ENCODE measurements at places on chromosomes 11 and 22.
A peak's percentile ranks its signal among the peaks of the same experiment; 100 is the strongest.

- DNase-seq: no peak
Measured at GRCh38 chr11:44776551-44777208, 49.9 kb downstream of the TSPAN18 start.

GRCh38 chr11:130476200-130476921 lies 27.9 kb downstream of the ADAMTS15 start:
- DNase-seq: no peak

GRCh38 chr22:45129703-45130524 lies 33.8 kb upstream of the NUP50 start:
- DNase-seq: no peak

DNA sequence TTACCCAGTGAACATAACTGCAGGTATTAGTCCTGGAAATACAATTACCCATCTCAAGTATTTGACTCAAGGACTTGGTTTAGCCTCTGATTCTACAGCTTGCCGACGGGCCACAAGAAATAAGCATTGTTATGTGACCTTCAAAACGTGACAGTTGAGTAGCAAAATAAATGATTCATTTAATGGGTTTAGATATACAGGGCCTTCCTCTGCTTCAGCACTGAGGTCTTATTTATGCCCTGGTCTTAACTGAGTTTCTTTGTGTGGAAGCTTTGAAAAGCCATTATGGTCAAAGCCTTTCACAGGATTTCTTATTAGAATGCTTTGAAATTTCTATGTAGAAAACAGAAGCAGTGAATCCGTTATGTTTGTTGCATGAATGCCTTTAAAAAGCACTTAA lies 899.2 kb upstream of the API5 start:
- DNase-seq: no peak

GRCh38 chr11:74717221-74717969 lies 13.8 kb downstream of the CHRDL2 start:
- no peak for DNase-seq

DNA sequence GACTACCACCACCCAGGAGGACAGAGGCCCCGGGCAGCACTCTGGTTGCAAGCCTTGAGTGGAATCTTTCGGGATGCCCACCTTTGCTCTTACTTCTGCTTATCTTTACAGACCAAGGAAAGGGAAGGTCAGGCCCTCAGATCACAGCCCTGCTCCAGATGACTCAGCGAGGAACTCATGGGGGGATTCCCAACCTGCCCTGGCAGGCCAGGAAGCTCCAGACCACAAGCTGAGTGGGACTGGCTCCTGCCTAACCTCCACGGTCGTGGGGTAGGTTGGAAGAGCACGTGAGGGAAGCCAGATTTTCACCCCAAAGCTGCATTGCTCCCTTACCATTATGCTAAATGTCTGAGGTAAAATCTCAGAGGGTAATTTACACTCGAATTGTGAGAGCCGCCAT lies 11.8 kb downstream of the TBC1D10A start:
- DNase-seq: no peak

- DNase-seq: peak; percentile 27
Measured at GRCh38 chr11:8227156-8228152, 36.2 kb downstream of the LMO1 start.

DNA sequence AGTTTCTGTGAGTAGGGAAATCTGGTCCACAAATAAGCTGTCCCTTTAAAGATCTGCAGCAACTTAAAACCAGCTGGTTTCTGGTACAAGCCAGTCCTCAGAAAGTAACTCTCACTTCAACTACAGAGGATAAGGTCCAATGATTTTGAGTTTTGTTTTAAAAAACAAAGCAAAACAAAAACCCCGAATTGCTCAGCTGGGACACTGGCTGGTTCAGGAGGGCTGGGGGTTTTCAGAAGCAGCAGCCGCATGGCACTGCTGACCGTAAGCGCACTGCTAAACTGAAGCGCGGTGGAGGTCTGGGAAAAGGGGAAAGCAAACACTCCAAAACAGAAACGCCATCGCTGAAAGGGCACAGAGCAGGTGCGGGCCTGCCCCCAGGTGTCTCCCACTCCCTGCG lies 59.7 kb downstream of the MICAL3 start:
- DNase-seq: no peak

GRCh38 chr11:503179-503981 lies 3.7 kb downstream of the RNH1 start:
- DNase-seq: no peak

DNA sequence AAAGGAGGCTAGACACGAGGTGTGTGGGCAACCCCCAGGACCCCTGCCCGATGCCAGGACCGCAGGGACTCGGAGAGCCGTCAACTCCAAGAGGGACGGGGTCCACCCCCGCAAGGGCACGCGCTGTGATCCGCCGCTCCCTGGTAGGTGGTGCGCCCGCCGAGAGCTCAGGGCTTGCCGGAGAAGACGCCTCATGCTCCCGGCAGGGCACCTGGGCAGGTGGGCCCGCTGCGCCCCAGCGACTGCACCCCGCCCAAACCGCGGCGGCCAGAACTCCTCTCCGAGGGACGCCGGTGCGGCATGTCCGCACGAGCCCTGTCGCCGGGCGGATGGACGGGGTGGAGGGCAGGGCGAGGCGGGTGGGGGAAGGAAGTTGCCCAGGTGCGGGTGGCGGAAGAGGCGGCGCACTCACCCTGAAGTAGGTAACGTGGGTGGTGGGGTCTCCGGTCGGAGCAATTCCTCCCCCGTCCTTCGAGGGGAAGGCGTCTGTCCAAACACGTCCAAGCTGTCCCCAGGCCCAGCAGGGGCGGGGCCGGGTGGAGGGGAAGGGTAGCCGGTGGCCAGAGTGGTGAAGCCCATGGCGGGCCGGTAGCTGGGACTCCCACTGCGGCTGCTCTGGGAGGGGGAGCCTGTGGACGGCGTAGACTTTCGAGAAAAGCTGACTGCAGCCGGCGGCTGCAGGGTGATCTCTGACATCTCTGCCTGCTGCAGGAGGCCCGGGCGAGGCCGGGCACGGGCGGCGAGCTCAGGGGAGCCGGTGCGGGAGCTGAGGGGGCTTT lies 37.2 kb downstream of the IGSF9B start:
- no peak for DNase-seq

GRCh38 chr11:63375434-63375833 lies 5.8 kb downstream of the SLC22A9 start:
- no peak for DNase-seq

DNA sequence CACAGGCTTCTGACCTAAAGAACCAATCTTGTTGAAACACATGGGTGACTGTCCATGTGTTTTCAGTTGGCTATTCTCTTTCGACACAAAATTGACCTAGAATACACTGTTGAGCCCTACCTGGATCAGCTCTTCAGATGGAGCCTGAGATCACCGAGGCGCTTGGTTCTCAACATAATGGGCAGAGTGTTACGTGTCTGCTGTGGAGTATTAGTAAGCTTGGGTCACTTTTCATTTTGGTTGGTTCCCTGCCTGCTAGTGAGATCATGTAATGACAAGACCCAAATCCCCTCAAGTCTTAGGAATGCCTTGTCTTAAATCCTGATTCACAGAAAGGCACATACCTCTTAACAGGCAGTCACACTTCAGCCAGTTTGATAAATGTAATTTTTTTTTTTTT lies 8.7 kb downstream of the MED19 start:
- DNase-seq: no peak

DNA sequence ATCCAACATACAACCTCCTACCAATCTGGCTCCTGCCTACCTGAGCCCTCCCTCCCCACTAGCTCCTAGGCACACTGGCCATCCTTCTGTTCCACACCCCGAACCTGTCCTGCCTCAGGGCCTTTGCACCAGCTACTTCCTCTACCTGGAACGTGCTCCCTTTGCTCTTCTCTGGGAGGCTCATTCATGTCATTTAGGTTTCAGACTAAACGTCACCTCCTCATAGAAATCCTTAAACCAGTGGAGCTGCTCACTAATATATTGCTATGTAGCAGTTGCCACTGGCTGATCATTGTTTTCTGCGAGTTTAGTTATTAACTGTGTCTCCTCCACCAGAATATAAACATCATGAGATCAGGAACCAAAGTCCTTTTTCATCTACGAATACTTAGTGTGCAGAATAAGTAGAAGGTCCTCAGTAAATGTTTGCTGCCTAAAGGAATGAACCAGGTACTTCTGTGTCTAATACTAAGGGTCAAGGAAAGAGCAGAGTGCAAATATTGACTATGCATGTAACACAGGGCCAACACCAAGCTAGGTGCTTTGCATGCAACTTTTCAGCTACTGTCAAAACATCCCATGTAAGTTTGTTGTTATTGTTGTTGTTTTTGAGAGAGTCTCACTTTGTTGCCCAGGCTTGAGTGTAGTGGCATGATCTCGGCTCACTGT lies 277.6 kb upstream of the SYN3 start:
- no peak for DNase-seq

GRCh38 chr22:42932857-42933484 lies 75.9 kb upstream of the ARFGAP3 start:
- DNase-seq: no peak

DNA sequence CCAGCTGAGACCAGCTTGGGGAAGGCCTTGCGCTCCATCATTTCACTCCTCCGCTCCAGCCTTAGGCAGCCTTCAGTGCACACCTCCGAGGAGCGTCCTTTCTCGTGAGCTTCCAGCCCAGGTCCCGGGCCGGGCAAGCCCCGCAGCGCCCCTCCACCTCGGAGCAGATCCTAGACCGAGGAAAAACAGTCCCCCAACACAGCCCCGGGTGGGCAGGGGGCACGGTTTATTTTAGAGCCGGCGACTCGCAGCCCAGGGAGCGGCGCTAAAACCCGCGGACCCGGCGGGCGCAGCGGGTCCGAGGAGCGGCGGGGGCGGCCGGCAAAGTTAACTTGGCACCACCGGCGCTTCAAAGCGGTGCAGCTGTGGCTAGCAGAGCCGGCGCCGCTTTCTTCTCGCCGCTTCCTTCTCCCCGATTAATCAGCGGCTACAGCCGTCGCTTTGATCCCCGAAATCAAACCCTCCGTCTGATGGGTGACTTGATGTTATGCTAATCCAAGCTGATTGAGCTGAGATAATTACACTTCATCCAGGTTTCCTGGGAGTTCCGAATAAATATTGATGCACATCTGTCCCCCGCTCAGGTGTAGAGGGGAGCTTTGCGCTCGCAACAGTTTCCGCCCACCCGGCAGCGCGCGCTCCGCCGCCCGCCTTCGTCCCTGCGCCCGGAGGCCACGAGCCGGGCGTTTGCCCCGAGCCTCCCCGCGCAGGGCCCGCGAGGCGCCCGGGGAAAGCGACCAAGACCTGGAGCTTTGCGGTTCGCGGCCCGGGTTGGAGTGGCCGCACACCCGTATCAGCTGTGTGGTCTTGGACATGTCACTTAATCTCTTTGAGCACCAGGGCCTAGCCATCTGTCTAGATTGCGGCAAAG lies 192.7 kb downstream of the BUD13 start:
- no peak for DNase-seq

DNA sequence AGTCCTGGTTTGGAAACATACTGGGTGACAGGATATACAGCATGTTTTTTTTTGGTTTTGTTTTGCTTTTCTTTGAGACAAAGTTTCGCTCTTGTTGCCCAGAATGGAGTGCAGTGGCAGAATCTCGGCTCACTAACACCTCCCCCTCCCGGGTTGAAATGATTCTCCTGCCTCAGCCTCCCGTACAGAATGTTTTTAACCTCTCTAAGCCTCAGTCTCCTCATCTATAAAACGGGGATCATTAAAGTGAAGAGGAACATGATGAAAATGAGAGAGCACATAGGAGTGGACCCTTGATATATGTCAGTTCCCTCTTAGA lies 28.1 kb upstream of the SCARF2 start:
- no peak for DNase-seq

GRCh38 chr11:68093565-68093964 lies 27.6 kb downstream of the CHKA start:
- DNase-seq: no peak

GRCh38 chr11:129190087-129190486 lies 2.0 kb downstream of the ARHGAP32 start:
- peak; percentile 56 for DNase-seq

DNA sequence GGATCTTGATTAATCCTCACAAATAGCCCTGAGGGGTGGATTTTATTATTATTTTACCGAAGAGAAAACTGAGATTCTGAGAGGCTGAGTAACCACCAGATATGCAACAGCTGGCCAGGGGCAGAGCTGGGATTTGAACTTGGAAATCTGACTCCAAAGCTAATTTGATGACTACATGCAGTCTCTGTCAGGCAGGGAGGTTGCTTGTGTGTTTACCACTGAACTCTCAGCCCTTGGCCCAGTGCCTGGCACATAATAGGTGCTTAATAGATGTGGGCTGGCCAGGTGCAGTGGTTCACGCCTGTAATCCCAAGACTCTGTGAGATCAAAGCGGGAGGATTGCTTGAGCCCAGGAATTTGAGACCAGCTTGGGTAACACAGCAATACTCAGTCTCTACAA lies 121.7 kb upstream of the CRYBB3 start:
- DNase-seq: no peak

DNA sequence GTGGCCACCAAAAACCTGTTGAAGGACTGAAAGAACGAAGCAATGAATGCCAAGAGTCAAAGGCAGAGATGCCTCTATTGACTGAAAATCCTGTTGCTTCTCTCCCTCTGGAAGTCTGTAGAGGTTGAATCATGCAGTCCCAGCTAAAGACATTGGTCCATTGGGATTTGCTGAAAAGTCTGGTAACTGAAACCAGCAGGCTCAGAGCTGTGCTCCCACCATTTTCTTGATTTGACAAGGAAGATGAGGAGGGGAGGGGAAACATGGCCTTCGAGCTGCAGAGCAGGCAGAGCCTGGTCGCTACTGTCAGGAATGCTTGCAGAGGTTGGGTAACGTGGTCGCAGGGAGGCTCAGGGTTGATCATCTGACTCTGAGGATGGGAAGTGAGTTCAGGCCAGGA lies 72.8 kb upstream of the CSNK2A3 start:
- DNase-seq: no peak

DNA sequence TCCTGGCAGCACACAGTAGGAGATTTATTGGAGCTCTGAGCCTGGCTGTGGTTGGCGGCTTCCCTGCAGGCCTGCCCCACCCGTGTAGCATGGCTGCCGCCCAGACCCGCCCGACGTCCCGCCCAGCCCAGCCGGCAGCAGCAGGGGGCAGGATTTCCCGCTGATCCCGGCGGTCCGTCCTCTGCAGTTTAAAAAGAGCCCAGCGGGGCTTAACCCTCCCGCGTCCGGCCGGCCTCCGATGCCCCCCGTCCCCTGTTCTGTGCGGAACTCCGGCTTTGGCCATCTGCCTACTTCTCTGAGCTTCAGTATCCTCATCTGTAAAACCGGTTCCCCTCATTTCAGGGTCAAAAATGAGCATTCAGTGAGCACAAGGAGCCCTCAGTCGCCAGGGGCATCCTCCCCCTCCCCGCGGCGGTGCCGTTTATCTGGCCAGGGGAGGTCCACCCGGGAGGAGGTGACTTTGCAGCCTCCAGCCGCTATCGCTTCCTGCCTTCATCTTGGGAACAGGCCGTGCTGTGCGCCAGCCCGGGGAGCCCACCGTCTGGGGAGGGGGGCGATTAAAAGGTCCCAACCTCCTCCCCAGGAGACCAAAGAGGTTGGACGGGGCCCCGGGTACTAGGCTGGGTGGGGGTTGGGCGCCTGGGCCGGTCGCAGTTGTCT lies at the start of gene GAS2L1:
TSS of gene GAS2L1 (plus strand) at position 476 of the 660 bp plus-strand sequence. CDS start 1,456 bp downstream, outside the sequence.
- peak; percentile 84 for DNase-seq

- DNase-seq: no peak
Measured at GRCh38 chr11:123562829-123563228, 91.6 kb downstream of the SCN3B start.

DNA sequence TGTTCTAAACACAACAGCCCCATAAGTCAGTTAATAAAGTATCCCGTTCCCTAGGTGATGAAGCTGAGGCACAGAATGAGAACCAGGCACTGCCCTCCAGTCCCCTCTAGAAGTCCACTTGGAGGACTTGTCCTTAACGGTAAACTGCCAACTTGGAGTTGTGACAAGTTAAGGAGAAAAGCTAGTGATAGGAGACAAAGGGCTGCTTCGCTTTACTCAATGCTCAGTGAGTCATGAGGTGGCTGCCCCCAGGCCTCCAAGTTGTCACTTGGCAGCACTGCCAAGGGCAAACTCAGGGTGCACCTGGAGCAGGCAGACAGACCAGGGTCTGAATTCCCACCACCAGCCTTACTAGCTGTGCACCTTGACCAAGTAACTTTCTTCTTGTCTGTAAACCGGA lies 13.5 kb downstream of the SLC43A1 start:
- DNase-seq: no peak
